ENCODE measurements at places on chromosomes 5 and 9.

DNA sequence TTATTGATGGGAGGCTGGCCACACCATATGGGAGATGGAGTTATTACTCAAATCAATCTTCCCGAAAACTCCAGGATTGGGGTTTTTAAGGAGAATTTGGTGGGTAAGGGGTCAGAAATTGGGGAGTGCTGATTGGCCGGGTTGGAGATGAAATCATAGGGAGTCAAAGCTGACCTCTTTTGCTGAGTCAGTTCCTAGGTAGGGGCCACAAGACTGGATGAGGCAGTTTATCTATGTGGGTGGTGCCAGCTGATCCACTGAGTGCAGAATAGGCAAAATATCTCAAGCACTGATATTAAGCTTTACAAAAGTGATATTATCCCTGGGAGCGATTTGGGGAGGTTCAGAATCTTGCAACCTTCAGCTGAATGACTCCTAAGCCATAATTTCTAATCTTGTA is 75.7 kb upstream of the CLINT1 start:
- DNase-seq = no peak

DNA sequence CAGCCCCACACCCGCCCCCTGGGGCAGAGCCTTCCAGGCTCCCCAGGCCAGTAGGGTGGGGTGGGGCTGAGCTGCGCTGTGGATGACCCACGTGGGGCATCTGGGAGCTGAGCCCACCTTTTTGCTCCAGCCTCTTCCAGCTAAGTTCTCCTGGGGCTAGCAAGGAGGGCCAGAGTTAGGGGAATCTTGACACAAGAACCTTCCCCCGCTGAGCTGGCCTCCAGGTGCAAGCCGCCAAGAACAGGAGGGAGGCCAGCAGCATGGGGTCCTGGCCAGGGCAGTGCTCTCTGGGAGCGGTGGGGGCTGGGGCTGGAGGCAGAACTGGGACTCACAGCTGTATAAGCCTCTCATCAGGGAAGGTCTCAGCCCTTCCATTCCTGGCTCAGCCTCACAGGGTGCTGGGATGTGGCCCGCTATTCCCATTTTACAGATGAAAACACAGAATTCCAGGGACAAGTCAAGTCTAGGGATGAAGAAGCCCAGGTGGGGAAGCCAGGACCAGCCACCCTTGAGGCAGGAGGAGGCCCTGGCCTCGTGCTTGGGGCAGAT is 21.5 kb downstream of the SARDH start:
- DNase-seq = no peak

DNA sequence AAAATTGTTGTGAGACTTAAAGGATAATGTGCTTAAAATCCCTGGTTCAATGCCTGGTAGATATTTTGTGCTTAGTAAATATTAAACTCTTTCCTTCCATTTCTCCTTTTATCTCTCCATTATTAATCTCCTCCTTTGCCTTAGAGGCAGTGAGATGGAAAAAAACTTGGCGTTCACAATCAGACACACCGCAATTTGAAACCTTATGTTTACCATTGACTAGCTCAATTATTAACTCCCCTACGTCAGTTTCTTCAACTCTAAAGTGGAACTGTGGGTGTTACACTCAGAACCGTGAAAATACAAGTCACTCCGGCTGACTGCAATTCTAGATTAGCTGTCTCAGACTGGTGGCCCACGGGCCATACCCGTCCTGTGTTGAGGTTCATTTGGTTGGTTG is 327.2 kb downstream of the DEPDC1B start:
- no peak for DNase-seq

DNA sequence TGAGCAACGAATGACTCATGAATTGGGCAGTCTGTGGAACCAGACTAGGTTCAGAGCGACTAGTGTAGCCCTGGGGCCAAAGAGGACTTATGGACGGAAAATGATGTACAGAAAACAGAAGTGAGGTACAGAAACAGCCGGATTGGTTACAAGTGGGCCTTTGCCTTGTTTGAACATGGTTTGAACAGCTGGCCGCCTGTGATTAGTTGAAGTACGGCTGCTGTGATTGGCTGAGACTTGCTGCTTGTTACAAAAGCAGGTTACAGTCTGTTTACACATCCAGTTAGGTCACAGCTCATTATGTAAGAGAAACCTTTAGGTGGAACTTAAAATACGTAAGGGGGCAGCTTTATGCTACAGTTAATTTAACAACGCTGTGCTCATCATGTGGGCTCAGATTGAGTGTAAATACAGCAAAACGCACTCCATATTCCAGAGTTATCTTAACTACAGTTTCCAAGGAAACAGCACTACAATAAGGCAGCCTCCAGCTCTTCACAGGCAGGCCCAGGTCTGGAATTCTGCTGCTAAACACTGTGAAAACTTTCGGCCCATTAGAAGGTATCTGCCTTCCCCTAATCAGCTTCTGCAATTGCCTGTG is 6.5 kb downstream of the AMACR start:
- no peak for DNase-seq

DNA sequence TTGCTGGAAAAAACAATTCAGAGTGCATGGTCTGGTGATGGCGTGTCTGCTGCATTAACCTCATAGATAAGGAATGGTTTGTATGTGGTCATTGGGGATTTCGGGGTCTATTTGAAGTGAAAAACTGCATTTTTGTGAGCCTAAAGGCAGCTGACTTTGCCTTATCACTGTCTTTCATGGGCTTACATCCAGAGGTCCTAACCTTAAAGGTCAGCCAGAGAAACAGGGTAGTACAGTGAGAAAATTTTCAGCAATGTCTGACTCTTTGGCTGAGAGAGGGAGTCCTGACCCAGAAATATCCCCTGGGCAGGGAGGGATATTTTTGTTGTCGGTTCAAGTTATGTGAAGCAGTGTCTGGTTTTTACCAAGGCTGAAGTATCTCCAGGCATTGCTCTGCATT is 5.7 kb downstream of the PCSK5 start:
- DNase-seq = no peak

- DNase-seq = no peak
Observed at GRCh38 chr5:88391116-88391515, 122.5 kb upstream of the TMEM161B start.

GRCh38 chr9:124357721-124358361 is 57.4 kb downstream of the PSMB7 start:
- no peak for DNase-seq

DNA sequence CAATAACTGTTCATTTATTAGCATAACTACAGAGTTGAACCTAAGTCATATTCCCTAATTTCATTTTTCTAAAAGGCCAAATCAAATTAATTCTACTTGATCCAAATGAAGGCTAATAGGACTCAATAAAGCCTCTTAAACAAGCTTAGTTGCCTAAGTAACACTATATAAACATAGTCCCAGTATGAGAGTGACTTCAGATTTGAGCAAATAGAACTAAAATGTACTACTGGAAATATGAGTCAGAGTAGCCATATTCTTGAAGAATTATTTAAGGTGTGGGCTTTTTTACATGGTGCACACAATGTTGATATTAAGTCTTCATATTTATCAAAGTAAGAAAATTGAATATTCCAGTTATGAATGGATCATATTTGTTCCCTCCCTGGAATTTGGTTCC is 872.3 kb downstream of the MAT2B start:
- no peak for DNase-seq

DNA sequence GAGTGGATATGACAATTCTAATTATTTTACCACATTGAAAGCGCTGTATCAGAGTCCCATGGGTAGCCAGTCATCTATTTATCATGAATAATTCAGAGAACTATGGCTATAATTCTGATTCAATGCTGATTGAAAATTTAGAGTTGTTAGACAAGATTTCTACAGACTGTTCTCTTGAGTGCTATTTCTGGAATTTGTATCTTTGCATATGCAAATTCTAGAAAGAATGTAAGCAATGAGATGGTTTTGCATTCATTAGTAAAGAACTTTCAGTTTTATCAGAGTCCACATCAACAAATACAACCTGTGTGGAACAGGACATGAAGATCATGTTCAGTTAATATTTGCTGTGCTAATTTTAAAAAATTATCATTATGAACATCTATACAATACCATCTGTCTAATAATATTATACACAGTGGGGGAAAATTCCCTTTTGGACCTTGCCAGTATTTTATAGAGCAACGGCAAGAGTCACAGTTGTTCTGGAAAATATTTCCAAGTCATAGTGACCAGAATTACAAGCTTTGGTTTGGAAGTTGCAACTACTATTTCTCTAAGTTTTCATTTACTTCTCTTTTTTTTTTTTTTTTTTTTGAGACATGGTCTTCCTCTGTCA is 372.7 kb upstream of the PTGER4 start:
- no peak for DNase-seq

GRCh38 chr5:142427015-142427364 is 102.2 kb upstream of the SPRY4 start:
- DNase-seq = no peak

DNA sequence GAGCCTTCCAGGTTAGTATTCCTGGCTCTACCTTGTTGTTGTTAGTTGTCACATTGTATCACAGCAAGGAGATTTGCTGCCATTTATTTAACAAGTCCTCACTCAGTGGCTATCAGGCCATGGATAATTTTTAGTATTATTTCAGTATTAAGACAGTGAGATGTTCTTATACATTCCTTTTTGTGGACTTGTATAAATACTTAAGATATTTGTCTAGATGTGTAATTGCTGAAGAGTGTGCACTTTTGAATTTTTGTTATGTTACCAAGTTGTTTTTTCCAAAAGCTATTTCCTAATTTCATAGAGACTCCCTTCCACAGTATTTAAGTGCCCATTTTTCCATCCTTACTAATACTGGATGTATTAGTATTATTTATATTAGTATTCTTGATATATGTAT is 22.0 kb downstream of the SLC36A1 start:
- no peak for DNase-seq

DNA sequence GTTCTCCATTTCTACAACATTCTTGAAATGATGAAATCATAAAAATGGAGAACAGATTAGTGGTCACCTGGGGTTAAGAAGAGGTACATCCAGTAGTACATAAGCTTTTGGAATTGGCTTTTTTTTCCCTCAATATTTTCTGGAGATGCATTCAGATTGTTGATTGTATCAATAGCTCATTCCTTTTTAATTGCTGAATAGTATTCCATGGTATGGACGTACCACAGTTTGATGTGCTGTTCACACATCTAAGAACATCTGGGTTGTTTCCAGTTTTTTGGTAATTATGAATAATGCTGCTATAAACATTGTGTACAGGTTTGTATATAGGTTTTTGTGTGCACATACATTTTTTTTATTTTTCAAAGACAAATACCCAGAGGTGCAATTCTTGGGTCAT is 130.0 kb downstream of the PPP2R2B start:
- DNase-seq = no peak

DNA sequence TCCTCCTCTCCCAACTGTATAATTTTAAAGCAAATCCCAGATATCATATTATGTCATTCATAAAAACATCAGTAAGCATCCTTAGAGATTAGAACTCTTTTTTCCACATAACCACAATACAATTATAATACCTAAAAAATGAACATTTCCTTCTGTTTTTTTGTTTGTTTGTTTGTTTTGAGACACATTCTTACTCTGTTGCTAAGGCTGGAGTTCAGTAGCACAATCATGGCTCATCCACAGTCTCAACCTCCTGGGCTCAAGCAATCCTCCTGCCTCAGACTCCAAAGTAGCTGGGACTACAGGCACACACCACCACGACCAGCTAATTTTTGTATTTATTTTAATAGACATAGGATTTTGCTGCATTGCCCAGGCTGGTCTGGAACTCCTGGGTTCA is 8.0 kb downstream of the F2R start:
- no peak for DNase-seq

DNA sequence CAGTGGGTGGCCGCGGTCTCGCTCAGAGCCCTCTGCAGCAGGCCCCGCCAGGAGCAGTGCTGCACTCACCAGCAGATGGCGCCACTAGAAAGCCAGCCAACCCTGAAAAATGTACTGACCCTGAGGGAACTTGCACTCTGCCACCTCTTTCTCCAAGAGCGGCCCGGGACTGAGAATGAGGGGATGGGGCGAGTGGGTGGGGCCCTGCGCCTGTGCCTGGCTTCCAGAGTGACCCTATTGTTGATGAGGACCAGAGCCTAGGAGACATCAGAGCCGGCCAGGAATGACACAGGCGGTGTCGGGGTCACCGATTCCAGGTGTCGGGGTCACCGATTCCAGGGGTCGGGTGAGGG is 2.9 kb upstream of the IL17B start:
- DNase-seq = peak; percentile 71

DNA sequence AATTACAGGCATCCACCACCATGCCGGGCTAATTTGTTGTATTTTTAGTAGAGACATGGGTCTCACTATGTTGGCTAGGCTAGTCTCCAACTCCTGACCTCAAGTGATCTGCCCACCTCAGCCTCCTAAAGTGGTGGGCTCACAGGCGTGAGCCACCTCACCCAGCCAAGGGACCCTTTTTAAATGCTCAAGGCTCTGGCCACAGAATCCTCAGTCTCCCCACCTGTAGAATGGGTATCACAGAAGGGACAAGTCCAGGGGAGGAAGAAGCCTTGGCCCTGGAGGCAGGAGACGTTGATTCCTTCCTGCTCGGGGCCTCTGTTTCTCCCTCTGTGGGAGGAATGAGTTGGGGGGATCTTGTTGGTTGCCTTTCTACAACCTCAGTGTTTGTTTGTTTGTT is 45.7 kb downstream of the GTF3C4 start:
- DNase-seq = no peak

- DNase-seq = no peak
Observed at GRCh38 chr9:89922099-89922498, 317.3 kb downstream of the GADD45G start.

DNA sequence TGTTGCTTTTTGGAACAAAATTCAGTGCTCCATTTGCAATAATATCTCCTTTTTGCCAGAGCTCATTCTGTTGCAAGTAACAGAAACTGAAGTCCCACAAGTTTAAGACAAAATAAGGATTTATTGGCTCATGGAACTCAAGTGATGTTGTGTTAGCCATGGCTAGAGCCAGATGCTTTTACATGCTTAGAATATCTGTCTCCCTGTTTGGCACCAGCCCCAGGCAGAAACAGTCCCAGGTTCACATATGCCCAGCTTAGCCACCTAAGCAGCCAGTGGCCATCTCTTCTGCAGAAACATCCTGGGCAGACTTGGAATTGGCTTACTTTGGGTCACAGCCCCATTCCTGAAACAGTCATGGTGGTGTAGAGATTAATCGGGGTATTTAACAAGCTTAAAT is 540.9 kb upstream of the SGCD start:
- no peak for DNase-seq

GRCh38 chr5:61630908-61631307 is 298.9 kb downstream of the ZSWIM6 start:
- no peak for DNase-seq

GRCh38 chr9:119365291-119366027 is 3.8 kb downstream of the BRINP1 start:
- DNase-seq = peak; percentile 5

GRCh38 chr5:167767795-167768194 is 523.6 kb upstream of the WWC1 start:
- DNase-seq = no peak

DNA sequence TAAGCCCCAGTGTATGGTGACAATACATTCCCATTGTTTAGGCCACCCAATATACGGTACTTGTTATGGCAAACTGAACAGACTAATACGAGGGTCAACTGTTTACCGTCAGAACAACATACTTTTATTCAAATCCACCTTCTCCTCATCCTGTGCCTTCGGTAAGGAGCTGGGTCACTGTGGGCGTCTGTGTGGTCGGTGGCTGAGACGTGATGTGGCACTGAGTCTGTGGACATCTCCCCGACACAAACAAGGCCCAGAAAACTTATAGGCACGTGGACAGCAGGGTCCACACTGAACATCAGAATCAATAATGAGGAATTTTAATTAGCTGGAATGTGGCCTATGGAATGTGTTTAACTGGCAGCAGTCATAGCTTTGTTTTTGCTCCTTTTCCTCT is 154.3 kb upstream of the IRX2 start:
- no peak for DNase-seq

- peak; percentile 84 for DNase-seq
Observed at GRCh38 chr5:157189223-157189622, 8.6 kb downstream of the ITK start.

GRCh38 chr9:86643946-86644674 is 289.9 kb upstream of the TUT7 start:
- DNase-seq = no peak
